GM12864 (cell line): ENCODE measurements at places on chromosomes 1 and 21.

DNA sequence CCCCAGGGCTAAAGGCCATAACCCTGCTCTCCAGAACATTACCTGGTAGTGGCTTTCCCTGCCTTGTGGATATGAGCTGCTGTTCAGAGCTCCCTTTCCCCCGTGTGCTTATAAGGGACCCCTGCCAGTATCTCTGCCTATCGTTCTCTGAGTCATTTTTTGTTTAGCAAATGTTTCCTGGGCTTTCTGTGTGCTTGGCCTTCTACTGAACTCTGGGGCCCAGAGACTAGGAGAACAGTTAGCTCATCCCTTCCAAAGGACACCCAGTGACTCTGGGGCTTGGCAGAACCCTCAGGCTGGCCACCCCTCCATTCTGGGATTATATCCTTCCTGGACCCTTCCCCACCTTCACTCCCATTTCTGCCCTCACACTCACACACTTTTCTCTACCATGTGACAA is 80.8 kb upstream of the POU3F1 start:
- no peak for DNase-seq

GRCh38 chr1:187264995-187265602 is 436.4 kb downstream of the PLA2G4A start:
- DNase-seq: no peak

DNA sequence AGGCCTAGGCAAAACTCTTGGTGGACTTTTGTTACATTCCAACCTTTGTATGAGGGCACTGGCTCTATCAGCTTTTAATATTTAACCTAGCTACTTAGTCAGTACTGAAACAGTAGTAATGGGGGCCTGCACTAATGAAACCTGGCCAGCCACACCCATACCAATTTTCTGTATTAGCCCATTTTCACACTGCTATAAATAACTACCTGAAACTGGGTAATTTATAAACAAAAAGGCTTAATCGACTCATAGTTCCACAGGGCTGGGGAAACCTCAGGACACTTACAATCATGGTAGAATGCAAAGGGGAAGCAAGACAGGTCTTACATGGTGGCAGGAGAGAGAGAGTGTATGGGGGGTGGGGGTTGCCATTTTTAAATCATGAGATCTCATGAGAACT is 245.7 kb upstream of the RGS18 start:
- DNase-seq: no peak

GRCh38 chr1:30172757-30173156 is 550.6 kb downstream of the MATN1 start:
- no peak for DNase-seq

- DNase-seq: no peak
Observed at GRCh38 chr1:28845786-28846543, 34.0 kb downstream of the OPRD1 start.

- DNase-seq: no peak
Observed at GRCh38 chr1:75583282-75583681, 27.6 kb downstream of the SLC44A5 start.

- no peak for DNase-seq
Observed at GRCh38 chr1:184416481-184416880, 29.7 kb downstream of the C1orf21 start.

DNA sequence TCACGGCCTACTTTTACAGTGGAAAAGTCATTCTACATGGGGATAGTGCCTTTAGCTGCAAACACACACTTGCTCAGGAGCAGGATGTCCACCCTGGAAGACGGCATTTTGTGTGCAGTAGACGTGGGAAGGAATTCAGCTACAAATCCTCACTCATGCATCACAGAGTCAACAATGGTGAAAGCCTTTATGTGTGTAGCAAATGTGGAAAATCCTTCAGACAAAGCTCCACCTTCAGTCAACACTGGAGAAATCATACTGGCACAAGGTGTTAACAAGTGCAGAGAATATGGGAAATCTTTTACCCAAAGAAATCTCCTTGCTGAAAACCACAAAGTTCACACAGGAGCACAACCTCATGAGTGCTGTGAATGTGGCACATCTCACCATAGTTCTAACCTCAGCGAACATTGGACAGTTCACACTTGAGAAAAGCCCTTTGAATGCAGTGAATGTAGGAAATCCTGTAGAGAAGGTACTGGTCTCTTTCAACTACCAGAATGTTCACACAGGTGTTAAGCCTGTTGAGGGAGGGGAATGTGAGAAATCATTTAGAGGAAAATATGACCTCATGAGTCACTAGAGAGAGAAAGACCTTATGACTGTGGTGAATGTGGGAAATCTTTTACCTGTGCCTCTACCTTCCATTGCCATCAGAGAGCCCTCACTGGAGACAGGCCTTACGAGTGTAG is 101.8 kb downstream of the PTGS2 start:
- no peak for DNase-seq

GRCh38 chr1:222301652-222302051 is 246.3 kb downstream of the HHIPL2 start:
- DNase-seq: no peak

DNA sequence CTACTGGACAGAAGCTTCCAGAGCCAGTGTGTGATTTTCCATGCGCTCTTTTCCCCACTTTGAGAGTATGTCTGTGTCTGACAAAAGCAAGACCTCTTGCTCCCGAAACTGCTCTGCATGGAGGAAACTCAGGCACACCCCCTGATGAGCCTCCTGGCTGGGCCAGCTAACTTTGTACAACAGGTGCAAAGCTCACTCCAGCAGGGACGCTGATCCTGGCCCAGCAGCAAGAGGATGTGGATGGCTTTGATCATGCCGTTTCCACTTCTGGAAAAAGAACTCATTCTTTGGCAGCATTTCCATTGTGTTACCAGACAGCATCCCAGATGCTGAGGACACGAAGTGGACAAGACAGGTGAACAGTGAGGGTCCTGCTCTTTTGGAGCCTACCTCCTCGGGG is 103.1 kb downstream of the TLR5 start:
- no peak for DNase-seq
